ENCODE measurements at places on chromosomes 4 and X.

- DNase-seq = no peak
Observed at GRCh38 chrX:41051288-41051687, 34.0 kb upstream of the USP9X start.

DNA sequence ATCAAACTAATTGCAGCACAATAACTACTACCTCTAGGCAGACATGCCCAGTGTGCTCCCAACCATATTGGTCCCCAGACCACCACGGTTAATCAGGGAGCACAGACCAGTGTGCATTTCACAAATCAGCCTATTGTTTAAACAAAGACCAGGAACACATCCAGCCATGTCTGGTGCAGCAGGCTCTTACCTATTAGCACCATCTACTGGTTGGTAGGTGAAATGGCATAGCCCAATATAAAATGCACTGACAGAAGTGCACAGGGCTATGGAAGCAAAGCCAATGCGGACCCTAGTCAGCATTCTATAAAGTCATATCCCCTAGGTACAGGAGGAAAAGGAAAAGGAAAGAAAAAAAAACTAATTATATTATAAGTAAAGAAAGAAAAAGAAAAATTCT lies 15.5 kb upstream of the CYLC1 start:
- DNase-seq = no peak

DNA sequence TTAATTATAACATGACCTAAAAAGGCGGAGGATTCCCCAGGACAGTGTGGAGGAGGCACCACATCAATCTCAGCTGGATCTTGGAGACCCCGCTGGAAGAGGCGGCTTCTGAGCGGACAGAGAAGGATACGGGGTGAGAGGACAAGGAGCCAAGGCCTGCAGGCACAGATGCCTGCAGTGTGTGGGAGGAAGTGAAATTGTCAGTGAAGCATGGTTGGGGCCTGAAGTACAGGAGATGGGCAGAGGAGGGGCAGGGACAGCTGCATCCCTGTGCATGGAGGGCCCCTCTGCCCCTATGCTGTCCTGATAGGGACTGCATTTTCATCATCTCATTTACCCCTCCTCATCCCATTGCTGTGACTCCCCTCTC lies 1.7 kb upstream of the SLC2A9 start:
- DNase-seq = no peak

DNA sequence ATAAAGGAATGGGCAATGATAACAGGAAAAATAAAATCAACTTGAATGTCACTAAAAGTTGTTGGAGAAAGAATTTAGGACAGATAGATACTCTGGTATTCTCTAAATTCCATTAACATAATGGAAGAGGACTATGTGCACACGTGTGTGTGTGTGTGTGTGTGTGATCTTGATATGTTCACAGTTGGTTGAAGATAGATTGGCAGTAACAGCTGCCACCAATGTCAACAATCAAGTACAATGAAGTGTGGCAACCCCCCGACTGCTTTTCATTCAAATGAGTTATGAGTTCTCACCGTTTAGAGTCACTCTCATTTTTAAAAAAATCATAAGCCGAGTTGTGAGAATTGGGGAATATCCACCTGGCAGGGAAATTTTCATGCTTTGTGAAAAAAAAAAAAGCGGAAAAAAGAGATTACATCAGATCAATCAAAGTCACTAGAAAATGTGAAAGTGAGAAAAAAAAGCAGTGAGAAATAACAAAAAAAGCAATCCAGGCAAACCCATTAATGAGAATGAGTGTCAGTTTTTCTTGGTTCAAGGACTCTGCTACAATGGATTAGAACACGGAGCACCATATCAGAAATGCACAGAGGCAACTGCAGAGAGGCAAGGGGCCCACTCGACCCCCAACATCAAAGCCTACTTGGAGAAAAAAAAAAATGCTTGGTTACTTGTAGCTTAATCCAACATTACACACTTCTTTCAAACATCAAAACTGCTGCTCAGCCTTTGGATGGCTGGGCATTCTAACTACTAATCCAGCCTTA lies 414.9 kb upstream of the PITX2 start:
- no peak for DNase-seq

DNA sequence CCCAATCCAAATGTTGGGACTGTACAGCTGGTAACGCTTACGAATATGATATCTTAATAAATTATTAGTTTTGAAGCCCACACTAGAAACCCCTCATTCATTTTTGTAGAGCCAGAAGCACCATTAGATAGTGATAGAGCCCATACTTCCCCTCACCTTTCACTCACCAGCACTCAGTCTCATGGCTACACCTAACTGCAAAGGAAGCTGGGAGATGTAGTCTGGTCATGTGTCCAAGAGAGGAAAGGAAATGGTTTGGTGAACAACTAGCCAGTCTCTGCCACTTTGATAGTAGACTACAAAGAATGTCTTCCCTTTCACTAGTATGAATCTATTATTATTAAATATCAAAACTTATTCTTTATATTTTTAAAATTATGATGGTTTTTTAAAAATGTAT lies 77.1 kb upstream of the EGFL6 start:
- DNase-seq = no peak
